Stimulated activated CD8-positive, alpha-beta memory T cell treated with anti-CD3 and anti-CD28 coated beads, Interleukin-2, amount 100 ng/mL, for 1 hour (primary cell): ENCODE measurements at places on chromosomes 1 and 21.

GRCh38 chr1:39979654-39980053 lies 24.7 kb downstream of the MFSD2A start:
- no peak for DNase-seq

DNA sequence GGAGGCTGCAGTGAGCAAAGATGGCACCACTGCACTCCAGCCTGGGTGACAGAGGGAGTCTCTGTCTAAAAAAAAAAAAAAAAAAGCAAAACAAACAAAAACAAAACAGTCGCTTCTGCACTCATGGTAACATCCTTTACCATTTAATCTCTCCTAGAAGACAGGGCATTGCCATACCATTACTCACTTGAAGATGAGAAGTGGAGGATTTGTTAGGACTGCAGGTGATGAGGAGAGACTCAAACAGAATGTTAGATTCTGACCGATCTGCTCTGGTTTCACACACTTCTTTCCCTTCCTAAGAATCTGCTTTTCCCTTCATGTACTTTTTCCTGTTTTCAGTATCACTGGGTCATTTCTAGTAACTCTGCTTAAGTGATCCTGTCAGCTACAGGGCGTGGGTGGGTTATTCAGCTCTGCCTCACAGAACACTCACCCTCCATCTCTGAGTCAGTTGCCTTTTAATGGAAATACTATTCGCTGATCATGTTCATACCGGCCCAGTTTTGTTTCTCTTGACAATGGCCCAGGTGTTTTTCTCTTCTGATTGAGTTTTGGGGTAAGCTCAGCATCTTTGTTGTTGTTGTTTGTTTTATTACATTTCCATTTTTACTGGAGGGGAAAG lies 148.0 kb upstream of the ERG start:
- DNase-seq = no peak

GRCh38 chr1:65253800-65254319 lies 55.5 kb upstream of the DNAJC6 start:
- no peak for DNase-seq

- no peak for DNase-seq
These were observed 850 bp upstream of the KHDC4 start for GRCh38 chr1:155934936-155935590.

- DNase-seq = no peak
These were observed 41.8 kb downstream of the PHC2 start for GRCh38 chr1:33388805-33389771.

DNA sequence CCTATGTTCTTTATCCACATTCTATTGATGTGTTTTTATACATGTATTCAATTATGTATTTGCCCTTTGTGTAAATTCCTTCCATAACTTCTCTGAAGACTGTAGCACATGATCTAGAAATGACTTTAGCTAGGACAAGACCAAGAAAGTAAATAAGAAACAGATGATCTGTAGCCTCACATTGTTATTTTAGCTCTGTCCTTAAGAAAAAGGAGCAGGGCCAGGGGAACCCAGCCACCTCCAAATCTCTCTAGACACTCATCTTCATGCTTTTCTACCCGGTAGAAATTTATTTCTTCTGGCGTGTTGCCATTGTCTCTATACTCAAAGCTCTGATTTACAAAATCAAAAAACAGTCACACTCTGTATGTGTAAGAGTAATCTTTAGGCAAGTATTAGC lies 27.1 kb downstream of the CDC7 start:
- DNase-seq = no peak

DNA sequence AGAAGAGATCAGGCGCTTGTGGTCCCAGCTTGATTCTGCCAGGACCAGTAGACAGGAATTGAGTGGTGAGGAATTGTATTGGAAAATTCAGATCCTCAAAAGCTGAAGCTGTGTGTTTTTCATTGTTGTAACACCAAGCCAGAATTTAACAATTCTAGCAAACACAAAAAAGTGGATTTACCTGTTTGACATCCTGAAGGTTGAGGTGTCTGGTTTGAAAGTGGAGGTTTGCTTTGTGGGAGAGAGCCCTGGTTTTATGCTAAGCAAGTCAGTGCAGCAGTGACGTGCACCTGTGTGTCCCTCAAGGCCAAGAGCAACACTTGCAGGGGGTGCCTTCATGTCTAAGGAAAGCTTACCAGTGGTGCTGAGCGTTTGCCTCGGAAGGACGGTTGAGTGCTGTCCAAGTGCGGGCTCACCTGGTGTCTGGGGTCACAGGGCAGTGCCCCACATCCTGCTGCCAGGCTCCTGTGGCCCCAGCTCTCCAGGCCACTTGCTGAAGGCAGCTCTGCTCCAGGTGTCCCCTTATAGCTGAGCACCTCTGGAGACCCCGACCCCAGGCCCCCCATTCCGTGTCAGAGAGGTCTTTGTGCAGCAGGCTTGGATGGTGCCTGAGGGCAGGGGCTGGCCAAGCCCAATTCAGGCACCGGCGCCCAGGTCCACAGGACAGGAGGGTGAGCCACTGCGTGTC lies 27.7 kb downstream of the PCNT start:
- DNase-seq = no peak

GRCh38 chr1:47658161-47658920 lies 220.5 kb downstream of the FOXD2 start:
- no peak for DNase-seq

DNA sequence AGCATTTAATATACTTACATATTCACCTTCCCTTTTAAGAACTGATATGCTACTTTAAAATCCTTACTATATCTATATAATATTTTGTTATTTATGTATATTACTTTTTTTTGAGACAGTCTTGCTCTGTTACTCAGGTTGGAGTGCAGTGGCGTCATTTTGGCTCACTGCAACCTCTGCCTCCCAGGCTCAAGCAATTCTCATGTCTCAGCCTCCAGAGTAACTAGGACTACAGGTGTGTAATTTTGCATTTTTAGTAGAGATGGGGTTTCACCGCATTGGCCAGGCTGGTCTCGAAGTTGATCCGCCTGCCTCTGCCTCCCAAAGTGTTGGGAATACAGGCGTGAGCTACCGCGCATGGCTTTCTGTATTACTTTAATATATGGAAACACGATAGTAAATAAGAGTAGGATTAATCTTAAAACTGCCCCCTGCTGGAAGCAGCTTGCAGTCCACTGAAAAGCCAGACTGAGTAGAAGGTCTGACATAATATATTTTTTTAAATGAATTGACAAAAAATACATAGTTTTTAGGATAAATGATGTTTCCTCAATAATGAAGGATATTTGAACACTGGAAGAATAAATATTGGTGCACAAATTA lies 24.4 kb downstream of the RCAN3 start:
- no peak for DNase-seq

GRCh38 chr1:78210175-78210574 lies 164.4 kb downstream of the GIPC2 start:
- no peak for DNase-seq

DNA sequence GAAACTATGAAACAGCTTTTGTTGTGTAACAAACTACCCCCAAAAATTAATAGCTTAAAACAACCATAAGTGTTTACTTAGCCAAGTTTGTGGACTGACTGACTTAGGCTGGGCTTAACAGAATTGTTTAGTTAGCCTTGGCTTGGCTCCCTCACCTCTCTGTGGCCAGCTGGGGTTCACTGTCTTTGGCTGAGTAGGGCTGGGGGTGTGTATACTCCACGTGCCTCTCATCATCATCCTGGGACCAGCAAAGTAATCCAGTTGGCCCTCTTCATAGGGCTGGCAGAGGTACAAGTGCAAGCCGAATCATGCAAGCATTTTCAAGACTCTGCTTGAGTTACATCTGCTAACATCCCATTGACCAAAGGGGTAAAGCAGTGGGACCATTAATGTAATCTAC lies 252.3 kb downstream of the BRINP2 start:
- DNase-seq = no peak

DNA sequence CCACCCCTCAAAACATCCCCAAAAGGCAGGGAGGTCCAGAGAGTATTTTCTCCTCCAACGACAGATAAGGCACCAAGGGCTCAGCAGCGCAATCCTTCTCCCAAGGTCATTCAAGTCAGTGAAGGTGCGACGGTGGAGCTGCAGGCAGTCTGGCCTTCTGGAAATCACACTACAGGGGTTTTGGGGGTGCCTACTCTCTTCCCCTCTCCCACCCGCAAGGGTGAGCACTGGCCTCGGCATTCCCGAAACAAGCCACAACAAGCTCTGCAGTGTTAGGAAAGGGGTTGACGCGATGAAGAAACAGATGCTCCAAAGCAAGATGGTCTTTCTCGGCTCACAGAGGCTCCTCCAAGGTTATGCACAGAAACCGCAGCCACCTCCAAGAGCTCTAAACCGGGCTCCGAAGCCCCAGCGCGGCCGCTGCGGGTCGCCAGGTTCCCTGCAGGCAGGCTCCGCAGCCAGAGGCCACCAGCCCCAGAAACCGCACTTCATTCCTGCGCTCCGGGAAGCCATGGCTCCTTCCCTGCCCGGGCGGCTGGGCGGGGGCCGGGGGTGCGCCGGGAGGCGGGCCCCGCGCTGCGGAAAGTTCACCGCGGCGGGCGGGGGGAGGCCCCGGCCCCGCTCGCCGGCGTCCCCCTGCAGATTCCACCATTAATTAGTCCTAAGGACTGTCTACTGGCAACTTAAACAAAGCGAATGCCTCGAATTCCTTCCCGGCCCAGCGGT lies 1.1 kb downstream of the LUZP1 start:
- no peak for DNase-seq

GRCh38 chr1:84619383-84620102 lies 45.3 kb upstream of the CTBS start:
- DNase-seq = no peak

DNA sequence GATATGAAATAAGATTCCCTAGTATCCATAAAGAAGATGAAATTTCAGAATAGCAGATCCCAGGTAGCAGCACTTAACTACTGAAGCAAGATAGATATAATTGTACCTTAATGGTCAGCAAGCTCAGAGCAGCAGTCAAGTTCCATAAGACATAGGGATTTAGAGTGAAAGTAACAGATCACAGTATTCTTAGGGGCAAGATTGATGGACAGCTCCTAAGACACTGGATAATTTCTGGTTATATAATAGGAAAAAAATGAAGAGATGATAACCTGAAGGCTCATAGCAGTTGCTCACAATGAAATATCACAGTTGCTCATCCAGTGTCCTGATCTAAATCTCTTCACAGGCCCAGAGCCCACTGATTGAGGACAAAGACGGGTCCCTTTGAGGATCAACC lies 66.0 kb downstream of the SLC30A10 start:
- no peak for DNase-seq

- DNase-seq = no peak
These were observed 29.9 kb downstream of the POFUT2 start for GRCh38 chr21:45257673-45258341.

DNA sequence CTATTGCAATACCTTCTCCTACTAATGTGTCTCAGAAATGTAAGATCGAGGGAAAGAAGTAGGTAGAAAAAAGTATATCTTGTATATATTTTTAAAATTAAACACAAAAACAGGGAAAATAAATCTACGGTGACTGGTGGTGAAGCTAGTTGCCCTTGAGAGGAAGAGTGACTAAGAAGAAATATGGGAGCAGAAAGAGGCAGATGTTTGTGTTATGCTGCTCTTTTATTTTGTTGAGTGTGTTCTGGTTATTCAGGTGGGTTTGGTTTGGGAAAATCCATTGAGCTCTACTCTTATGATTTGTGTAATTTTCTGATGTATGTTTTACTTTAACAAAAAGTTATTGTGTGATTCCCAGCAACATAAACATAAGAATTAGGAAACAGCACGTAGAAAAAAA lies 444.9 kb upstream of the B3GALT2 start:
- DNase-seq = no peak

GRCh38 chr1:221174330-221174993 lies 295.2 kb downstream of the HLX start:
- DNase-seq = no peak

GRCh38 chr1:232227306-232227705 lies 402.6 kb downstream of the SIPA1L2 start:
- DNase-seq = no peak

DNA sequence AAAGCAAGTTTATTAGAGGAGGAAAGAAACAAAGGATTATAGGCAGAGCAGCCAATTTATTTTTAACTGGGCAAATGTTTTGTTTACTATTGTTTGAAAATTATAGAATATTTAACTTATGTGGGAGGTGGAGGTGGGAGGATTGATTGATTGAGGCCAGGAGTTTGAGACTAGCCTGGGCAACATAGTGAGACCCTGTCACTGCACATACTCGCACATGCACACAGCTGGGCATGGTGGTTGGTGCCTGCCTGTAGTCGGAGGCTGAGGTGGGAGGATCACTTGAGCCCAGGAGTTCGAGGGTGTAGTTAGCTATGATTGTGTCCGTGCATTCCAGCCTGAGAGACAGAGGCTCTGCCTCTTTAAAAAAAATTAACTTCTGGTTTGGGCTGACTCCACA lies 6.7 kb downstream of the MAN1A2 start:
- DNase-seq = no peak

GRCh38 chr1:218407630-218408029 lies 62.5 kb downstream of the TGFB2 start:
- DNase-seq = no peak

GRCh38 chr1:200353232-200353631 lies 56.6 kb downstream of the ZNF281 start:
- no peak for DNase-seq

GRCh38 chr1:59215766-59216291 lies 81.1 kb upstream of the FGGY start:
- no peak for DNase-seq

DNA sequence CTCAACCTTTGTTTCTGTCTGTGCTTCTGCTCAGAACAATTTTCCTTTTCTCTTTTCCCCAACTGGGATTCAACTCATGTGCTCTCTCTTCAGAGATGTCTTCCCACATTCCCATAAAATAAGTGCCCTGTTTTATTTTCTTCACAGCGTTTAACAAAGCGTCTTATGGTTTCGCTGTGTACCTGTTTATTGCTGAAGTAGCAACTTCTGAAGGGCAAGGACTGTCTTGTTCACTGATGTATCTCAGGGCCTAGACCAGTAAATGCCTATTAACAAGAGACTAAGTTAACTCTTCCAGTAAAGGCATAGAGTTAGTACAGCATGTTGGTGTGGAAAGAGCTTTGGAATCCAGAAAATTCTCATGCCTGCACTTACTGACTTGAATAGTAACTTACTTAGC lies 42.9 kb upstream of the MPZL1 start:
- DNase-seq = no peak

GRCh38 chr1:67956116-67956515 lies 94.3 kb downstream of the DIRAS3 start:
- no peak for DNase-seq

DNA sequence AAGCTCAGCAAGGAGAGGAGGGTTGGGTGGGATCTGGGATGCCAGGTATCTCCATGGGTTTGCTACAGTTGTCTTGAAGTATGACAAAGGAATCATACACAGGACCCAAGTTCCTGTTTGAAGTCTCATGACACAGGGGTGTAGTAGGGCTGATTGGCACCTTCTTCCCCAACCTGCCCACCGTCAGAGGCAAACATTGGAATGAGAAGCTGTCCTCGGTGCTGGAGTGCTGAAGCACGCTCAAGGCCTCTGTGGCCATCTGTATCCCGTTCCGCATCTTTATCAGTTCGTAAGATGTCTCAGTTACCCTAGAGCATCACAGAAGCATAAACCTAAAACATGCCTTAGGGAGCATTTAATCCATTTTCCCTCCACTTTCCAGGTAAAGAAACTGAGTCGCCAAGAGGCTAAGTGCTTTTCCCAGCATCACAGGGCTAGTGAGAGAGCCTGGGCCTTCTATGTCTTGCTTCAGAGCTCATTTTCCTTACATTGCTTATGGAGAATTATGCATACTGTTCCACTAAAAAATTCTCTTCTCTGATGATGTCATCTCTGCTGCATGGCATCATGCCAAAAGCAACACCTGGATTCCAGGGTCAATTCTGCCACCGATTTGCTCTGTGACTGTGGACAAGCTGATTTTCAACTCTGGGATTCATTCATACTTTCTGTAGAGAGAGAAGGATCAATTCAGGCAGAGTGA lies 34.2 kb downstream of the VWA5B1 start:
- DNase-seq = no peak
